ENCODE measurements at places on chromosomes 7 and 10. TPM values are rescaled to one million over a fixed set of nuclear protein-coding genes. Genes with fewer than 3 reads are reported as not detected.

DNA sequence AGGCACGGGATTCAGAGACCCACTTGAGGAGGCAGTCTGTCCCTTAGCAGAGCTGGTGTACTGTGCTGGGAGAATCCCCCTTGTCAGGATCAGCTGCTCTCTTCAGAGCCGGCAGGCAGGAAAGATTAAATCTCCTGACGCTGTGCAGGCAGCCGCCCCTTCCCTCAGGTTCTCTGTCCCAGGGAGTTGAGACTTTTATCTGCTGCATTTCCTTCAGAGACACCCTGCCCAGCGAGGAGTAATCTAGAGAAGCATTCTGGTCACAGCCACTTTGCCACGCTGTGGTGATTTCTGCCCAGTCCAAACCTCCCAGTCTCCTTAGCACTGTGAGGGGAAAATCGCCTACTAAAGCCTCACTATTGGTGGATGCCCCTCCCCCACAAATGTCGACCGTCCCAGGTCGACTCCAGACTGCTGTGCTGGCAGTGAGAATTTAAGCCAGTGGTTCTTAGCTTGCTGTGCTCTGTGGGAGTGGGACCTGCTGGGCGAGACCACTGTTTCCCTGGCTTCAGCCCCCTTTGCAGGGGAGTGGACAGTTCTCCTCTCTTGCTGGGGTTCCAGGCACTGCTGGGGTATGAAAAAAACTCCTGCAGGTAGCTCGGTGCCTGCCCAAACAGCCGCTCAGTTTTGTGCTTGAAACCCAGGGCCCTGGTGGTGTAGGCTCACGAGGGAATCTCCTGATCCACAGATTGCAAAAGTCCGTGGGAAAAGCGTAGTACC lies 265.4 kb downstream of the ZWINT start:
- DNase-seq = no peak

ERVW-1 gene
- not detected for total RNA-seq

- DNase-seq = no peak
Observed at GRCh38 chr7:47452295-47452694, 129.6 kb downstream of the TNS3 start.

OR6B1 gene
- not detected for total RNA-seq

- DNase-seq = peak; percentile 78
Observed at GRCh38 chr10:119541459-119542356, 811 bp downstream of the RGS10 start.

TEX36 gene
- total RNA-seq = not detected

GRCh38 chr7:96401200-96401599 lies 79.3 kb upstream of the SLC25A13 start:
- no peak for DNase-seq

DNA sequence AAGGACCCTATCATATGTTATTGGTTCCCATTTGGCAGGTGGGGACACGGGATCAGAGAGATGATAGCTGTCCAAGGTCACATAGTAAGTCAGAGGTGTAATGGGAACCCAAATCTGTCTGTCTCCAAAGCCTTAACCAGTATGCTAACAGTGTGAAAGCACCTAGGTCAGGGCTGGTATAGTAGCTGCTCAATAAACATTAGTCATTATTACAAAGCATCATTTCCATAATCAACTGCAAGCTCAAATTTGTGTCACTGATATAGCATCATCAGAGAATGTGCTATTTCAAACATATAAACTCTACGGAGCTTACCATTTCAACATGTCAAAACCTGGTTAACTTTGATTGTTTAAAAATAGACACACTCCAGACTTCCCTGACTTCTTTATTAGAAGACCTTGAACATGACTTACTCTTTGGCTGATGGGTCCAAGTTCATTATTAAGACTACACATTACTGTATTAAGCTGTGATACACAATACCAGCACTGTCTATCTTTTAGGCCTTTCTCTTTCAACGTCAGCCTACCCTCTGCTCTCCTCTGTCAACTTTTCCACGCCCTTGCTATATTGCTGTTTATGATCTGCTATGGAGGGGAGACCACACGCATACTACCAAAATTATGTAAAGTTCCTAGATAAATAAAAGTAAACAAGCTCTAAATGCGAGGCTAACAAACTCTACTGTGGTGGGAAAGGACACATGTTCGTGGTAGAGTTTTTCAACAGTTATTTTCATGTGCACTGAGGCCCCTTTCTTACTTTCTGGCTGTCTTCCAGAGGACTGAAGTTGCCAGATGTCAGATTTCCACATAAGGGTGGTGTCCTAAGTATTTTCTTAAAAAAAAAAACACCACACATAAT lies 33.6 kb downstream of the DNMBP start:
- DNase-seq = no peak

- DNase-seq = no peak
Observed at GRCh38 chr10:3779158-3779741, 5.8 kb downstream of the KLF6 start.

- no peak for DNase-seq
Observed at GRCh38 chr7:100171840-100172239, 3.4 kb upstream of the GAL3ST4 start.

AKR1C1 gene
- total RNA-seq = 1.0 TPM

CRHR2 gene
- total RNA-seq = not detected

GRCh38 chr10:61626209-61626608 lies 36.5 kb upstream of the CABCOCO1 start:
- DNase-seq = no peak

- no peak for DNase-seq
Observed at GRCh38 chr7:30003098-30003497, 13.5 kb upstream of the SCRN1 start.

GRCh38 chr10:97740613-97741012 lies 3.7 kb downstream of the ZFYVE27 start:
- DNase-seq = no peak

- no peak for DNase-seq
Observed at GRCh38 chr7:155340071-155340531, 42.4 kb downstream of the INSIG1 start.

IKZF1 gene
- total RNA-seq = 383 TPM

DNA sequence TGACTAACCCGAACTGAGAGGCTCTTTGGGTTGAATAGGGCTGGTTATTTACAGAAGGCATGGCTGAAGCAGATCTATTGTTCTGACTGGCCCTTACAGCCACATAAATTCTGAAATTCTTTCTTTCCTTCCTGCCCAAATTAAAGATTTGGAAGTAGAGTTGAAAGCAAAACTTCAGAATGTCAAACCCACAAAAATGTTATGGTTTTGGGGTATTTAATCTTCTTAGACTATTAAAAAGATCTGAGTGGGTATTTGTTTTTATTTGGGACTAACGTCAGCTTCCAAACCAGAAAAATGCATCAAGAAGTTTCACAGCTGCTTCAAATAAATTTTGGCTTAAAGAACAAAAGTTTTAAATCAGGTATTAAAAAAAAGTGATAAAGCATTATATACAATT lies 124.5 kb downstream of the AHR start:
- no peak for DNase-seq

- no peak for DNase-seq
Observed at GRCh38 chr7:31948029-31948428, 122.2 kb downstream of the PDE1C start.

KAZALD1 gene
- total RNA-seq = not detected

- no peak for DNase-seq
Observed at GRCh38 chr10:21379143-21379542, 146.3 kb downstream of the SKIDA1 start.

DNA sequence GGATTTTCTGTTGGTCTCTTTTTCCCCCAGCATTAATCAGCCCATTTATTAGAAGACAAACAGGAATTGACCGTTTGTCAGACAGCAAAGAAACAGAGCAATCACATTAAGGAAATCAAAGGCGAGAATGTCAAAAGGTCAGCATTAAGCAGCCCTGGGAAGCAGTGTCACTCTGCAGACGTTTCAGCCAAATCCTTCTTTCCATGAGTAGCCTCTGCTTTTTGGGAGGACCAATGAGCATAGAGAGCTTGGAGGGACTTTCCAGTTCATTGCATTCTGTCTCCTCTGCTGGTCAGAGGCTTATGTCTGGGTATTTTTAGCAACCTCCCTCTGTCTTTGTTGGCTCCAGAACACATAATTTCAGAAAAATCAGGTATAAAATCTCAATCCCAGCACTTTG lies 481.4 kb downstream of the GALNT17 start:
- DNase-seq = no peak

DNA sequence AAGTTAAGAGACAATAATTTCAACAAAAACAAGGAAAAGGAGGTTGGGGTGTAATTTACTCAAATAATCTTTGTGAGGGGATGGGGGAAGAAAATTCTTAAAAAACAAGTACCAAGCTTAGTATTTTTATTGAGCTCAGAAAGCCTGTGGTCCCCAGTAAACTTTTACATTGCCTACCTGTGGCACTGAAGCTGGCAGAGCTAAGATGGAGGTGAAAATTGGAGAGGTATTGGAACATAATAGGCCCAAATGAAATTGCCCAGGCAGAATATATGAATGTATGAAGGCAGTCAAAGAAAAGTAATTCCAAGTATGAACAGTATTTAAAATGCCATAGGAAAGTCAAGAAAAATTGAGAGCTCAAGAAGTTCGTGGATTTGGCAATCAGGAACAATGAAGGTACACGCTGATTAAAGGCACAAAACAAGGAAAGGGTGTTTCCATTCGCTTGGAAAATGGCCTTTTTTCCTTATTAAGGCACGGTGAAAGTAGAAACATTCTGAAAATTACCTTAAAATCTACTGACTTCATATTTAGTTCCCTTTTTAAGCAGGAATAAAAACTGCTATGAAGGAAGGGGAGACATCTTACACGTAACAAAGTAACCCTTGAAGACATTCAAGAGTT lies 3.4 kb upstream of the KMT2E start:
- DNase-seq = no peak

GRCh38 chr7:2355705-2356008 lies 1.0 kb downstream of the EIF3B start:
- DNase-seq = no peak

DNA sequence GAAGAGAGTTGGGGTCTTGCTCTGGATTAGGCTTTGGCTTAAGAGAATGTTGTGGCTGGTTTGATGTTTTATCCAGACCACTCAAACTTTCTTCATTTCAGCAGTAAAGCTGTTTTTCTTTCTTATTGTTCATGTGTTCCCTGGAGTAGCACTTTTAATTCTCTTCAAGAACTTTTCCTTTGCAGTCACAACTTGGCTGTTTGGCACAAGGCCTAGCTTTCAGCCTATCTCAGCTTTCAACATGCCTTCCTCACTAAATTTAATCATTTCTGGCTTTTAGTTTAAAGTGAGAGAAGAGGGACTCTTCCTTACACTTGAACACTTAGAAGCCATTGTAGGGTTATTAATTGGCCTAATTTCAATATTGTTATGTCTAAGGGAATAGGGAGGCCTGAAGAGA lies 18.1 kb downstream of the CCDC126 start:
- no peak for DNase-seq

RSPH10B2 gene
- total RNA-seq = 1.0 TPM

DNA sequence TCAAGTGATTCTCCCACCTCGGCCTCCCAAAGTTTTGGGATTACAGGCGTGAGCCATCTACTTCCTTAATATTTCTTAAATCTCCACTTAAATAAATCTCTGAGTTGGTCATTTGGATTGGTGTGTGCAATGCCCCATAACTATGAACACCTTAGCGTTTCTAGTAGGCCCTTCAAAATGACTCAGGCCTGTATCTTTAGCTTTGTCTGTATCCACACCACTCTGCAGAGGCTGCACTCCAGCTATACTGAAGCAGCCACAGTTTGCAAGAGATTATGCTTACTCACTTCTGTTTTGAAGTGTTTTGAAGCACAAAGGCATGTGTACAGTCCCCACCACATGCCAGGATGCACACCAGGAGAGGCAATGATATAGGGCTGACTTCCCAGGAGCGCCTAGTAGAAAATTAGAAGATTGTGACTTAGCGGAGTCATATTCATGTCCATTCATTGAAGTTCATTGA lies 2.4 kb upstream of the ST7 start:
- no peak for DNase-seq

TRUB1 gene
- total RNA-seq = 14.4 TPM

GRCh38 chr10:58241346-58241745 lies 26.3 kb downstream of the IPMK start:
- no peak for DNase-seq

- no peak for DNase-seq
Observed at GRCh38 chr7:131604841-131605279, 48.4 kb upstream of the PODXL start.

DNA sequence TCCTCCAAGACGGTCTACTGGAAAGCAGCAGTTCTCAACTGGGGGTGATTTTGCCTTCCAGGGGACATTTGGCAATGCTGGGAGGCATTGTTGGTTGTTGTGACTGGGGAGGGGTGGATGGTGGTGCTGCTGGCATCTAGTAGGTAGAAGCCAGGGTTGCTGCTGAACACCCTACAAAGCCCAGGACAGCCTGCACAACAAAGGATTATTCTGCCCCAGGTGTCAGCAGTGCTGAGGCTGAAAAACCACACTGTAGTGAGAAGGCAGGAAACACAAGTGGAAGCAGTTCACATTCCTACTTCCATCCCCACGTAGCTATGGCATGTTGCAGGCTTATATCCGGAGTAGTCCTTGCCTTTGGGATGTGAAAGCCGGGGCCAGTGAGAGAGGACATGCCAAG lies 86.9 kb downstream of the AOAH start:
- no peak for DNase-seq

- DNase-seq = no peak
Observed at GRCh38 chr10:8242295-8242872, 187.9 kb downstream of the GATA3 start.

MKX gene
- not detected for total RNA-seq

DNA sequence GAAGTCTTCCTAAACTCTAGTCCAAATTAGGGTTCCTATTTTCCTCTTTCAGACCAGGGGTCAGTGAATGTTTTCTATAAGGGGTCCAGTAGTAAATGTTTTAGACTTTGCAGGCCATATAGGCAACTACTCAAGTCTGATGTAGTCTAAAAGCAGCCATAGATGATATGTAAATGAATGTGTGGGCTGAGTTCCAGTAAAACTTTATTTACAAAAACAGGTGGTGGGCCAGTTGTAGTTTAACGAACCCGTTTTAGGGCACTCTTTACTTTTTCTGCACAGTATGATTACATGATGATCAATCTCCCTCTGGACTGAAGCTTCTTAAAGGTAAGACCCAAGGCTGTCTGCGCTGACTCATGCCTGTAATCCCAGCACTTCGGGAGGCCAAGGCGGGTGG lies 243.6 kb downstream of the CAMK1D start:
- DNase-seq = no peak

GRCh38 chr7:5053175-5053574 lies 7.5 kb downstream of the RBAK start:
- no peak for DNase-seq

DNA sequence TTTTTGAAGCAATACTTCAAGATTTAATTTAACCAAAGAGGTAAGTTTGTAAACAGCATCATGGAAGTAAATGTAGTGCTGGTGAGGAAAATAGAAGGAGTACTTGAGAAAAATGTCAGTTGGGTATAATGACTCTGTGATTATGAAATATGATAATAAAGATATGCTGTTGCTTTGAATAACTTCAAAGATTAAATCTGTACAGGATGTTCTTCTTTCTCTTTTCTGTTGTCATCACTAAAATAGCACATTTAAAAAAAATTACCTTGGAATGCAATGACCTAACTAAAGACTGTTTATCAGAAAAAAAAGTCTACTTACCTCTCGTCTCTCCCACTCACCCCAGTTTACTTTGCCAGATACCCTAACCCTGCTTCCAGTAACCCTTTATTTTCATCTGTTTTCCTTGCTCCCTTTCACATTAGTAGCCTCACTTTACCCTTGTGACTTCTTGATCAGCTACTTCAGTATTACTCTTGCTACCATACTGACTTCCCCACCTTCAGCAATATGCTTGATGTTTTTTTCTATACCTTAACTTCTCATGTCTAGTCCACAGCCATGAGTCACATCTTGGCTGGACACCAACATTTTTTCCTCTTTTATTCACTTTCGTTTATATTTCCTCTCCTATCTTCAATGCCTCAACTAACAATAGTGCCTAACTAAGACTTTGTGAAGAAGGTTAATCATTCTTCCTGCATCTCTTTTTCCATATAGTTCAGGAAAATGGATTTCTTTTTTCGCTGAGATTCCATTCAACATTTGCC lies 29.7 kb upstream of the TAS2R16 start:
- no peak for DNase-seq

MAD1L1 gene
- total RNA-seq = 82.6 TPM
